CD4-positive, alpha-beta T cell treated with Interleukin-17A for 4 hours (primary cell): ENCODE measurements at places on chromosomes 6 and 20.

- no peak for DNase-seq
These were observed 65.0 kb downstream of the HDDC2 start for GRCh38 chr6:125236536-125237327.

DNA sequence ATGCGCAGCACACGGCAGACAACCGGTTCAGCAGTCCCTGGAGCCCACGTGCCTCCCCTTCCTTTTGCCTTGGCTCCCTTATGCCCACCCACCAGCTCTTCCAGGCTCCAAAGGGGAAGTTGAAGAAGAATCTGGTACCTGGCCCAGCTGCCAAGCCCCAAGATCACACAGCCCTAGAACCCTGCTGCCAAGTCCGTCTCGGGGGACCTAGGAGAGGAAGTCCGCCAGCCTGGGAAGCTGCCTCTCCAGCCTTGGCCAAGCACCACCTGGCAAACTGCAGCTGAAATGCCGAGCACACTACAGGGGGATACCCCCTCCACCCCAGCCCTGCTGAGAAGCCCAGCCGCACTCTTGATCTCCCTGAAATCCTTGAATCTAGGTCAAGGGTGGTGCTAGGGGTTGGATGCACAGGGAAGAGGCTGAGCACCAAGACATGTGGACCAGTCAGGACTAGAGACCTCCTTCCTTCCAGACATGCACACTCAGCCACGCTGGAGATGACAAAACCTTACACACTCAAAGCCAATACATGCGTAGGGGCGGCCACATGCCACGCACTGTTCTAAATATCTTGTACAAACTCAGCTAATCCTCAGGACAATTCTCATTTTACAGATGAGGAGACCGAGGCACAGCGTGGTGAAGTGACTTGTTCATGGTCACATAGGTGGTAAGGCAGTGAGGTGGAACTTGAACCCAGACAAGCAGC is 124.1 kb downstream of the PREX1 start:
- no peak for DNase-seq

GRCh38 chr6:10521104-10521808 is at the start of gene GCNT2:
Gene GCNT2 (plus strand): TSS chr6:10521351. CDS start chr6:10528912, 7,561 bp downstream.
- DNase-seq: no peak

DNA sequence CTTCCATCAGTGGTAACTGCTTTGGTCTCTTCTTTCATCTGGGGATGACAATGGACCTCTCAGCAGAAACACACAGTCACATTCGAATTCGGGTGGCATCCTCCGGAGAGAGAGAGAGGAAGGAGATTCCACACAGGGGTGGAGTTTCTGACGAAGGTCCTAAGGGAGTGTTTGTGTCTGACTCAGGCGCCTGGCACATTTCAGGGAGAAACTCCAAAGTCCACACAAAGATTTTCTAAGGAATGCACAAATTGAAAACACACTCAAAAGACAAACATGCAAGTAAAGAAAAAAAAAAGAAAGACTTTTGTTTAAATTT is 6.1 kb downstream of the EDN1 start:
- DNase-seq: no peak

DNA sequence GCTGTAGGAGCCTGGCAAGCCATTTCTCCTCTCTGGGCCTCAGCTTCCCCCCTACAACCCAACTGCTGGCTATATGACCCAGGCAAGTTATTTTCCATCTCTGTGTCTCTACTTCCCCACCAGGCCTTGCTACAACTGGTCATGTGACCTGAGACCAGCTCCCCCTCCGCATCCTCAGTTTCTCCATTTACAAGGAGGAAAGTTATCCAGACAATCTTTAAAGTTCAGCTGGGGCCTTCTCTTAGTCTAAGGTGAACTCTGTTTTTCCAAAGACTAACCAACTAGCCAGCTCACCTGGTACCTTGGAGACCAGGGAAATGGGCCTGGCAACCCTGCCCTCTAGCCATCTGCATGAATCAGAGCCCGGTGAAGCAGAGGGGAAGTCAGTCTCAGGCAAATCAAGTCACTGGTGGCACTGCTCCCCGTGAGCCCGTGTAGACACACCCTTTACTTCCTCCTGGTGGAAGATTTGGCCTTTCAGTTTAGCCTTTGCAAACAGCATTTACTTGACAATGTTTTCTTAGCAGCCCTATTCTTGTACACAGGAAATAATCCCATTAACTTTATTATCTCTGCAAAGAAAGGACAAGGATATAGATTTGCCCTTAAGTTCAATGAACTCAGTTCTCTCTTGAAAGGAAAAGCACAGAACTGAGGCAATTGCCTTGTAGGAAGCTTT is 157.7 kb downstream of the VEGFA start:
- no peak for DNase-seq

- DNase-seq: no peak
These were observed 344.9 kb upstream of the JAG1 start for GRCh38 chr20:11018668-11019170.

DNA sequence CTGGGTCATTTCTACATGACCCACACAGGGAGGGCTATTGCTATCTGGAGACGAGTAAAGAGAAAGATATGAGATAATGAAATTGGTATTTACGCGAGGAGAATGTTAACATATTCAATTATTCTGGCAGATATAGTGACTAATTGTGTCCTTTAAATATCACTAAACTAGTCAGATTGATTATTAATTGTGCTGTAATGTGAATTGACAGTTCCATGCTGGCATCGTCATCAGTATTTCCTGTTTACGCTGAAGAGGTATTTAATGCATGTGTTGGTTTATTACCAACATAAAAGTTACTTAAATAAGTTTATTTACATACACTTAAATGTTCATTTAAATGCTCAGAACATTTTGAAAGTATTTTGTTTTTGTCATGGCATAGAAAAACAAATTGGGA is 35.7 kb upstream of the OGFRL1 start:
- no peak for DNase-seq

- no peak for DNase-seq
These were observed 86.1 kb downstream of the SIM1 start for GRCh38 chr6:100378576-100378975.

- DNase-seq: no peak
These were observed 291.7 kb downstream of the UTRN start for GRCh38 chr6:144576871-144577270.

DNA sequence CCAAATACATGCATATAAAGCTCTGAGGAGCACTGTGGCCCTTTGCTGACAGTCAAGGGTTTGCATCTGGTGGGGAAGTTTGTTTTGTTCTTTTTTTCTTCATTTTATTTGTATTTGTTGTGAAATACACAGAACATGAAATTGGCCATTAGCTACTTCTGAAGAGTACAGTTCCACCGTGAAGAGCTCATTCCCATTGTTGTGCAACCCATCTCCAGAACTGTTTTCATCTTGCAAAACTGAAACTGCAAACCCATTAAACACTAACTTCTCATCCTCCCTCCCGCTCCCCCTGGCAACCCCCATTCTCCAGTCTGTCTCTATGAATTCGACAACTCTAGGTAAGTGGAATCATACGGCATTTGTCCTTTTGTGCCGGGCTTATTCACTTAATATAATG is 231.3 kb downstream of the TFAP2C start:
- no peak for DNase-seq

- no peak for DNase-seq
These were observed 211.9 kb downstream of the FOXC1 start for GRCh38 chr6:1821513-1822183.

- DNase-seq: peak; percentile 30
These were observed 148.0 kb downstream of the TMEM200A start for GRCh38 chr6:130513770-130514169.

DNA sequence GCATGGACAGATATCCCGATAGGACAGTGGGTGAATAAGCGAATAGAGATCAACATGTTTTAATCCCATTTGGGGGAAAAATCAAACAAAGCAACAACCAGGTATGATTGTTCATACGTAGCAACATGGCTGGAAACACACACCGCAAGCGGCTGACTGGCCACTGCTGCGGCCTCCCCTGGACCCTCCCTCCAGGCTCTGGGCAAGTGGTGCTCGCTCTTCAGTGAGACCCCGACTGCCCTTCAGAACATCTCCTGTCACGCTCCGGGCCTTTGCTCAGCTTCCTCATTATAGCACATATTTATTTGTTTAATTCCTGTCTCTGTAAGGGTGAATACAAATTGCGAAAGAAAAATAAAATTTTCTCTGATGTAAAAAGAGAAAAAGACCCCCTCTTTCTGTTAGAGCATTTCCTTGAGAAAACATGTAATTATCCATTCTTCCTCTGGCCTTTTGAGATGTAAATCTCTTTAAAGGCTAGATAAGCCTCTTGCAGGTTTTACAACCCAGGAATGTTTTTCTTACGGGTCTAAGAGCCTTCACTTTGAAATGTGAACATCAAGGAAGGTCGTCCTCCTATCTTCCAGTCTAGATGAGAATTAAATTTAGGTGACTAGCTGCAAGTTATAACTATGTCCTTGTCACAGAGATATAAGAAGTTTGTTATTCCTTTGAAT is 11.0 kb upstream of the FAM210B start:
- DNase-seq: no peak

- DNase-seq: peak; percentile 76
These were observed 48.2 kb downstream of the MRPL14 start for GRCh38 chr6:44078827-44079671.

DNA sequence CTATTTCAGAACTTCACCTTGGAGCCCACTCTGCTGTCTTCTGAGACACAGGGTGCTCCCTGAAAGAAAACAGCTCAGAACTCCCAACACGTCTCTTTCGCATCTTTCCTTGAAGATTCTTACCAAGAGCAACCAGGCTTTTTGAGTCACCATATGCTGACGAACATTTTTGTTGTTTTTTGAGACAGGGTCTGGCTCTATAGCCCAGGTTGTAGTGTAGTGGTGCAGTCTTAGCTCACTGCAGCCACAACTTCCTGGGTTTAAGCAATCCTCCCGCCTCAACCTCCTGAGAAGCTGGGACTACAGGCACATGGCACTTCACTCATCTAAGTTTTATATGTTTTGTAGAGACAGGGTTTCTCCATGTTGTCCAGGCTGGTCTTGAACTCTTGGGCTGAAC is 68.5 kb downstream of the TRMT11 start:
- DNase-seq: no peak

DNA sequence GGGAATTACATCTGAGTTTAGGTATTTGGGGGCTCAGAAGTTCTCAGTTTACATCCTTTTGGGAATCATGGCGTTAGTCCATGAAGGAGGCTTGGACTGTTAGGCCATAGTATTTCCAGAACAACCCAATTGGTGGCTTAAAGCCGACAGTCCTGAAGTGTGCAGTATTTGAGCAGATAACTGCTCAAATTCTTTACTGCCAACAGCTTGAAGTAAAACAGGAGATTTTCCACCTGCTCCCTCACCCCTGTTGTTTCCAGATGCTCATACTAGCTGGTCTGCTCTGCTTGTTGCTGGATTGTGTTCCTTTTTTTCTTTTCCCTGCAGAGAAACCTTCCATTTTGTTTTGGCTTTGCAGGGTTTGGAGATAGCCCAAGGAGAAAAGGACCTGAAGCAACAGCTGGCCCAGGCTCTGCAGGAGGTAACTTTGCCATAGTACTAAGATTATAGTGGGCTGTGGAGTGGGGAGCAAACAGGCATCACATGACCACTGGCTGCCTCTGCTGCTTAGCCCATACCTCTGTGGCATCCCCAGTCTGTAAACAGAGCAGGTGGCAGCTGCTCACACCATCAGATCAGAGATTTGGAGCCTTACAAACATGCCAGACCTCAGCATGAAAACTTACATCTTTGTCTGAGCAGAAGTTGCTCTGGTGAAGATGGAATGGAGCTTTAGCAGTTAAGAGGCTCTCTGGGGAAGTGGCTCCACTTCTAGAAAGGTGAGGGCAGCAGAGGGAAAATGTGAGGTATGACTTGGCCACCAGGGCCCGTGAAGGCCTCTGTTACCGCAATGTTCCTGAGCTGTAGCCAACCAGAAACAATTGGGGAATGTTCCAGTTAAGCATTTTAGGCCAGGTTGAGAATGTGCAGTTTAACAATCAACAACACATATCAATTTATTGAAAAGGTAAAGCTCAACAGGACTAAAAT is 17.6 kb downstream of the RNF8 start:
- no peak for DNase-seq

DNA sequence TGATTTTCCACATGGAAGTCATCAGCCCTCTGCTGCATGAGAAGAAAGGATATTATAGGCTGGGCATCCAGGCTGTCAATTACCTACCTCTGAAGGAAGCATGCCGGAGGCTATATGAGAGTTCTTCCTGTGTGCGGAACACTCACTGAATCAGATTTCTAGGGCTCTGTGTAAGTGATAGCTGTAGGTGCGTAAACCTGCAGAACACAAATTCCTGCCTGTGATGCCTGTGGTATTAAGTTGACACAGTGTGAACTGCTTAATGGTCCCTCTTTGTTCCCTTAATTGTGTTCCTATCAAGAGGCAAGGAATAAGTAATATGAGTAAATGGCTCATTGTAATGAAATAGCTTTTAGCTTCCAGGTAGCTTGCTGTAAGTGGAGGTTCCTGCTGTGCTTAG is 103.3 kb downstream of the ANKS1A start:
- no peak for DNase-seq

DNA sequence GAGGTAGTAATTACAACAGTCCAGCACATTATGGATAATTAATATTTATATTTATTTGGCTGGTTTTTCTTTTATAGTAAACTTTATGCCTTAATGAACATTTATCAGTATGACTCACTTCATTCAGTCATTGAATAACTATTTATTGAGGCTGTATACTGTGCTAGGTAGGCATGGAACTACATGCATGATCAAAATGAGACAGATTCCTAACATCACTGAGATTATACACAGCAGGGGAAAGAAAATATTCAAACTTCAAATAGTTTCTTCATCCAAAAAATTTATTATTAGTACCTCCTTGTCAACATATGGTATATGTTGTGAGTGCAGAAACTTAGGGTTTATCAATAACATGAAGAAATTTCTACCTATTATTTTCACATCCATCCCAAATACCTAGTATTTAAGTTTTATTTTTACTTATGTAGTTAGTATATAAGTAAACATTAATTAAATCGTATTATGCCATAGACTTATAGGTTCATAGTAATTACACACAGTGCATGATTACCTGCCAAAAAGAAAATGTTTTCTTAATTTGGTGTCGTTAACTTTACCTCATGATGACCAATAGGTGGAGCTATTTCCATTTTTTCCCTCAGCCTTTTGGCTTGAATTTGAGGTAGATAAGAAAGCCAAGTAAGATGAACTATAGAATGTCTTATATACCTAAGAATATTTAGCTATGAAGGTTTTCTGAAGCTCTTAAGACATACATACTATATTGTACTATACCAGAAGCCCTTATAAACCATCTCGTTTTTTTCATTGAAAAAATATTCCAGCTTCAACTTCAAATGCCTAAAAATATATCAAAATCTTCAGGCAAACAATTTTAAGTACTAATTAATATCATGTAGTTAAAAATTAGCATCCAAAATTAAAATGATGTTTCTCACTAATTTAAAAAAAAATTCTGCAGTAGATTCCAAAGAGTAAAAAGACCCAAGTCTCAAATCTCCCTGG is 12.5 kb upstream of the TMEM30A start:
- DNase-seq: no peak

GRCh38 chr6:138129190-138129589 is 22.0 kb upstream of the PERP start:
- DNase-seq: no peak

- DNase-seq: peak; percentile 94
These were observed at the start of gene ZNF76 for GRCh38 chr6:35259194-35259947. Gene ZNF76 (plus strand): TSS chr6:35259735. CDS start chr6:35281152, 21,417 bp downstream.

DNA sequence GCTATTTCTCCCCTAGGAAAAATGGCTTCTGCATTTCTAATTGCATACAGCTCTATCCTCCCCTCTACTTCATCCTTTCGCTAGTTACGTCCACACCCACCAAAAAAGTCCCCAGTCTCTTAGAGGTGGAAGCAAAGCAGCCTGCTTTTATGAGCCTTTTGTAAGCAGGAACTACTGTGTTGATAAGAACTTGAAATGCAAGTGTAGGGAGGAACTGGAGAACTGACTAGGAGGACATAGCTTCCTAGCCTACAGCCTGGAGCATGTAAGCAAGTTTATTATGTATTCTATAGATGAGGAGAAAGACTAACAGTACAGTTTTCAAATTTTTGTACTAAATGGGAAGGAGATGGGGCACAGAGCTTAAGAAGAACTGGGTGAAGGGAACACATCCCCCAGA is 10.3 kb downstream of the ARHGAP18 start:
- DNase-seq: no peak
